ENCODE measurements at places on chromosomes 11 and 22. TPM values are rescaled to one million over a fixed set of nuclear protein-coding genes. Genes with fewer than 3 reads are reported as not detected.
A peak's percentile ranks its signal among the peaks of the same experiment; 100 is the strongest.

- no peak for DNase-seq
Measured at GRCh38 chr11:62925745-62926679, 4.8 kb upstream of the CHRM1 start.

- no peak for DNase-seq
Measured at GRCh38 chr11:125364121-125364826, 131.8 kb downstream of the FEZ1 start.

DNA sequence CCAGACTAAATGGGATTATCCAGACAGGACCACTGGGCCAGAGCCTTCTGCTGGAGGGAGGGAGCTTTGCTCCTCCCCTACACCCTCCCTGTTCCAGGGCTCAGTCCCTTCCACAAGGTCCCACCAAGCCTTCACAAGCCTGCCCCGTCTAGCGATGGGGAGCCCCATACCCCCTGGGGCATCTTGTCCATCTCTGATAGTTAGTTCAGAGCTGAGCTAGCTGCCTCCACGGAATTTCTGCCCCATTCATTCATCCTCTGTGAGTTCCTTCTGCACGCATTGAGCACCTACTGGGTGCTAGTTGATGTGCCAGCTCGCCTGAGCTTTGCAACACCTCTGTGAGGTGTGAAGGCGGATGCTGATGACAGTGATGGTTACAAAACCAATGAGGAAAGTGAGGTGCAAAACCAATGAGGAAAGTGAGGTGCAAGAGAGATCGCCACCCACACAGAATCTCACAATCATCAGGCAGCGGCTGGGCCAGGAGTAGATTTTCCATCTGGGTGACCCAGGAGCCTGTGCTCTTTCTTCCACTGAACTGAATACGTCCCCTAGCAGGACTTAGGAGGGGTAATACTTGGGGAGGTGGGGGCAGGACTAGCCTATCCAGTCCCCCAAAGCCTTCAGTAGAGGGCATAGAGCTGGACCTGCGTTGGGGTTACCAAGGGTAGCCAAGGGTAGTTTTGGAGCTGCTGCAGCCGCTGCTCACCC lies 21.5 kb upstream of the CBX7 start:
- DNase-seq, result peak; percentile 50

DNA sequence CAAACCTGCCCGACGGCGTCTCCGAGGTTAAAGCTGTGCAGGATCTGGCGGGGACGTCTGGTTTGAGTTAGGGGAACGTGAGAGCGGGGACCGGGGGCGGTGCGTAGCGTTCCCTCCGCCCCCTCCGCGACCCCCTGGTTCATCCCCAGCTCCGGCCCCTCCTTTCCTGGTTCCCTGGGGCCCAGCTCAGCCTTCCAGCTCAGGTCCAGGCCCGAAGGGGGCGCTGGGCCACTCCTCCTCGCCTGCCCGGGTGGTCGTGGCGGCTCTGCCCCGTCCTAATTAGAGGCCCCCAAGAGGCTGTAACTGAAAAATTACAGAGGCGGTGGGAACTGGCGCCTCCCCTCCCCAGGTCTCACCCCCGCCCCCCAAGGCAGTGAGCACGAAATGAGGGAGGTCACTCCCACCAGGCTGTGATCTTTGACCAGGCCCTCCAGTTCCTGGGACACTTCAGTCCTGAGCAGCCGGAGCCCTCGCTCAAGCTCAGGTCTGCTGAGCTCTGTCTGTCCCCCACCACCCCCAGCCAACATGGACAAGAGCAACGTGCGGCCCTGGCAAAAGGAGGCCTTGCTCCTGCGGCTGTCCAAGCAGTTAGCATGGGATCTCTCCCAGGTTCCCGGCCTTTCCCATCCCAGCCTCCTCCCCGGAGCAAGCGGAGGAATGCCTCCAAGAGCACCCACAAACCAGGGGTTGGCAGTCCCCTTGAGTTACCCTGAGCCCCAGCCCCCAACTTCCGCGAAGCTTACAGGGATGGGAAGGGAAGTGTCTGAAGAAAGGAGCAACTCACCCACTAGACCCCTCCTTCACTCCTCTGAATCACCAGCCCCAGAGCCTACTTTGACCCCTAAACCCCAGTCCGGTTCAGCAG lies 3.3 kb downstream of the CD248 start:
- peak; percentile 79 for DNase-seq

DNA sequence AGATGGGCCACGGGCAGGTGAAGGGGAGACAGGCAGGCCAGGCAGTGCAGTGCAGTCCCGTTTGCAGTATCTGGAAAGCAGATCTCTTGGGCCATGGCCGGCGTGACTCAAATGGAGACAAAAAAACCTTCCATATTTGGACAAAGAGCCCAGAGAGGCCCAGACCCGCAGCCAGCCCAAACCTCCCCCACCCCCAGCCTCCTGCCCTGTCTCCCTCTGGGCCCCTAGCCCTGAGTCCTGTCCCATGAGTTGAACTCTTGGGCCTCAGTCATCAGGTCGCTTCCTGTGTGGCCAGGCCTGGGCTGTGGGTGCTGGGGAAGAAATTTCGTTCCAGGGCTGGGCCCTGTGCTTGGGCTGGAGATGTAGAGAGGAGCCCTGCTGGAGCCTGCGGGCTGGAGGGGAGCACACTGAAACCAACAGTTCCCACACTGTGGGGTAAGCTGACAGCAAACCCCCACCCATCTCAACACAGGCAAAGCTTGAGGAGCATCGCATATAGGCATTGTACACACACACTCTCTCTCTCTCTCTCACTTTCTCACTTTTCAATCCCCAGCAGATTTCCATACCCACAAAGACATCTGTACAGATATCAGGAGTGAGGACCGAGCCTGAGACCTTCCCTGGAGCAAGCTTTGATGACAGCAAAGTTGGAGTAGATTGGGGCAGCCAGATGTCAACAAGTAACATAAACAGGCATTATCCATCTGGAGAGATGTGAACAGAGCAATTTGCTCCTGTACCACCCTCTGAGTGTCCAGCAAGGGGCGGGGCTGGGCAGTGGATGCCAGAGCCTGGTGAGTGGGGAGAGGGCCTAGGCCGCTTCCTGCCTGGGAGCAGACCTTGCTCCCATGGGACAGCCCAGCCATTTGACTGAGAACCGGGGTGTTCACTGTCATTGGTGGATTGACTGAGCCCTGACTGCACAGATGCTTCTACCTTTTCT lies 17.2 kb downstream of the ARHGEF17 start:
- no peak for DNase-seq

DNA sequence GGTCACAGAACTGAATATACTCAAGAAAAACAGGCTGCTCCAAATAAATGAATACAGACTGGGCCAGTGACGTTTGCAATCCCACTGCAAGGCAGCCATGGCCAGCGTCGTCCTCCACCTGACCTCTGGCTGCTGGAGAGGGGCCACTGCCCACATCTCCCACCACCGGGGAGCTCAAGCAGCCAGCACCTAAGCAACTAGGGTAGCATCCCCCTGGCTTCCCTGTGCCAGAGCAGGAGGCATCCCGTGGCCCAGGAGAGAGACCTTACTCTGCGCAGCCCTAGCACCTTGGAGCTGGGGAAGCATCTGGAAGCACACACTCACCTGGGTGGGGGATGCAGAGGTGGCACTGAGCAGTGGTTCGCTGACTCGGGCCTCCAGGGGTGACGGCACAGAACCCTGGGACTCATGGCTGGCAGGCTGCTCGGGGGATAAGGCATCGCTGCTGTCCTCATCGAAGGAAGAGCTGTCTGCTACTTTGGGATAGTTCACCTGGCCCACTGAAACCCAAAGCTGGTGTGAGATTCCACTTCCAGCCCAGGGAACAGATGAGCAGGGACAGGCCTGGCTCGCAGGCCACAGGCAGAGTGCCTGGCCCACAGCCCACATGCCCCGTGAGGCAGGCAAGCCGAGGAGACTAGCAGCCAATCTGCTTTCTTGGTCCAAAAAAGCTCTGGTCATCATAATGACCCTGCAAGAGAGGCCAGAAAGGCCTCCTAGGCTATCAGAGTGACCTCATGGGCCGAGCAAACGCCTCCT lies 53.7 kb downstream of the SGSM3 start:
- DNase-seq, result no peak

- no peak for DNase-seq
Measured at GRCh38 chr11:108790501-108791299, 125.8 kb downstream of the DDX10 start.

DNA sequence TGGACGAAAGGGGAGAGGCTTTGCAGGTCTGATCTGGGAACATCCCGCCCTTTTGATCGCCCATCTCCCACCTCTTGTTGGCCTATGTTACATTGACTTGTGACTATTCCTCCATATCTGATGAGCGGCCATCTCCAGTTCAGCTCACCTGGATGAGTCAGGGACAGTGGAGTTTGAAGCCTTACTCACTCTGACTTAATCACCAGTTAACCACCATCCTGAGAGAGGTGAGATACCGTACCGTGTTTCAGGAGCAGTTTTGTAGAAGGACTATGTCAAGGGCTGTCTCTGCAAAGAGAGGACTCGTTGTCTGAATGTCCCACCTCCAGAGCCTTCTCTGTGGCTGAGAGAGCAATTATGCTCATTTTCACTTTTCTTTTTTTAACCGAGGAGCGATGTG lies 771.7 kb downstream of the NTM start:
- no peak for DNase-seq

DNA sequence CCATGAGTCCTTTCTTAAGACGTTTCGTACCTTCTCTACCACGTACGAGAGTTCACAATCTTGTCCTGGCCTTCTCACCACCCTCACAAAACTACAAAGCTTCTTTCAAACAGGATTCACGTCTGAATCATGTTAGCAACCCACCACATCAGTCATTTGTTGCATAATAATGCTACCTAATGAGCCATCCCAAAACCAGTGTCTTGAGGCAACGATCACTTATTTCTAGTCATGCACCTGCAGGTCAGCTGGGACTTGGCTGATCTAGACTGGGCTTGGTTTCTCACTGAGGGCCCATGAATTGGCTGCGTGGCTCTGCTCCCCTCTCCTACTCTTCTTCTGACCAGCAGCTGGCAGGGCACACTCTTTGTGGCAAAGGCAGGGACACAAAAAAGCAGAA lies 28.3 kb downstream of the LARGE1 start:
- DNase-seq, result no peak

DNA sequence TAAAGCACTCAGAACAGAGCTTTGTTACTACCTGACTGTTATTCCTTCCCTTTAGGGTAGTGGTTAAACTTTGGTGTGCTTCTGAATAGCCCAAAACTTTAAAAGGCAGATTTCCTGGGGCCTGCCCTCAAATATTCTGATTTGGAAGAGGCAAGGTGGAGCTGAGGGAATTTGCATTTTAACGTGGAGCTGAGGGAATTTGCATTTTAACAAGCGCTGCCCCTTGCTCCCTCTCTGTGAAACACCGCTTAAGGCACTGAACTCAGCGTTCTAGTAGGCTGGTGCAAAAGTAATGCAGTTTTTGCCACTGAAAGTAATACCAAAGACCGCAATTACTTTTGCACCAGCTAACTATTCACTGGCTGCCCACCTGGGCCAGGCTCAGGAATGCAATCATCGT lies 35.0 kb downstream of the TPST2 start:
- DNase-seq, result peak; percentile 26

GRCh38 chr11:31237819-31238760 lies 131.4 kb downstream of the DCDC1 start:
- DNase-seq, result no peak

- DNase-seq, result no peak
Measured at GRCh38 chr11:107505647-107506225, 48.1 kb upstream of the CWF19L2 start.

GRCh38 chr22:27919942-27920755 lies 1.1 kb upstream of the PITPNB start:
- DNase-seq, result no peak

GRCh38 chr11:127552446-127552845 lies 551.9 kb upstream of the KIRREL3 start:
- DNase-seq, result no peak

GRCh38 chr22:26316732-26317285 lies 112.3 kb upstream of the ASPHD2 start:
- DNase-seq, result no peak

GRCh38 chr22:44660051-44660830 lies 41.8 kb upstream of the PRR5 start:
- DNase-seq, result no peak

DNA sequence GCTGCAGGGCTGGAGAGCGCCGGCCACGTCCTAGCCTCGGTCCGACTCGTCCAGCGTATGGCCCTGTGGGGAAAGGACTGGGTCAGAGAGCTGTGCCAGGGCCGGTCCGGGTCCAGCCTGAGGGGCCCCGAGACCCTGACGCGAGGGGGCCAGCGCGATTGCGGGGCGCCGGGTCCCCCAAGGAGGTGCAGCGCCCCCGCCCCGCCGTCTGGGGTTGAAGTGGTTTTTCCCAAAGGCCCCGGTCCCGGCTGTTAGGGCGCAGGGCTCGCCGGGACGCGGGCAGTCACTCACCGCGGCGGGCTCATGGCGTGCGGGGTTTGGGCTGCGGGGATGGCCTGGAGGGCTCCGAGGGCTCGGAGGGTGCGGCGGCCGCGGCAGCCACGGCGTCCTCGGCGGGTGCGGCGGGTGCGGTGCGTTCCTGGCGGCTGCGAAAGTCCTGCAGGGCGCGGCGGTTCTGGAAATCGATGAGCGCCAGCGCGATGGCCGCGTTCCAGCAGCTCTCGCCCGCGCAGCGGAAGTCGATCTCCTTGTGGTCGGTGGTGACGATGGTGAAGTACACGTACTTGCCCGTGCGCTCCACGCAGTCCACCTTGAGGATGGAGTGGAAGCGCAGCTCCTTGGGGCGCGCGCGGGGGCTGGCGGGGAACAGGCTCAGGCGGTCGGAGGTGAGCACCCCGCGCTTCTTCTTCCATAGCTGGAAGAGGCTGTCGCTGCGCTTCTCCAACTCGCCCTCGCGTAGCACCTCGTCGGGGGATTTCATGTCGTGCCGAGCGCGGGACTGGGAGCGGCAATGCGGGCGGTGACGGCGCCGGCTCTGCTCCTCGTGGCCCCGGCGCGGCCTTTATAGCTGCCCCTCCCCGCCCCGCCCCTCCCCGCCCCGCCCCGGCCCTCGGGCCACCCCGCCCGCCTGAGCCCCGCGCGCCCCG lies at the start of gene PHLDA2:
Gene PHLDA2 (minus strand): TSS at position 816 of the 926 bp plus-strand sequence. CDS start 56 bp downstream, at position 760.
- DNase-seq, result no peak

DNA sequence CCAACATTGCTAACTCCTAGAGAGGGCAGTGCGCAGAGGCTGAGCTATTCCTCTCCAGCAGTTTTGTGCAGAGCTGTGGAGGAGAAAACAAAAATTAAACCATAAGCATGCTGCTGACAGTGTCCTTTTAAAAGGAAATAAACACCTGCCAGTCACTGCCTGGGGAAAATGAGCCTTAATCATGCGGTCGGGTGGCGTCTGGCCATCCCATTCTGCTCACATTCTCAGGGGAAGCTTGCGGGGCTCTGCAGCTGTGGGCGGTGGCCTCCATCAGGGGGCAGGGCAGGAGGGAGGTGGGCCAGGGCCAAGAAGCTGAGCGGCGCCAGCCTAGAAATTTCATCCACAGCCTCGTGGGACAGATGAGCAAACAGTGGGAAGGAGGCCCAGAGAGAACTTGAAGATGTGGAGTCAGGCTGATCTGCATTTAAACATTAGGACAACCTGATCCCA lies 71.0 kb upstream of the TP53I11 start:
- peak; percentile 86 for DNase-seq

The OPCML gene
- 0.77 TPM for polyA plus RNA-seq

The ASPHD2 gene
- 3.3 TPM for polyA plus RNA-seq

The HINFP gene
- 14.5 TPM for polyA plus RNA-seq

The ABTB2 gene
- polyA plus RNA-seq, result 7.6 TPM

The SMIM35 gene
- polyA plus RNA-seq, result 0.80 TPM

The SLC22A6 gene
- 362 TPM for polyA plus RNA-seq

The GGT5 gene
- polyA plus RNA-seq, result 63.2 TPM

The BLID gene
- not detected for polyA plus RNA-seq
